ENCODE measurements at places on chromosomes 7 and 10.
A peak's percentile ranks its signal among the peaks of the same experiment; 100 is the strongest.

- ATAC-seq, result no peak
Measured at GRCh38 chr7:18241543-18242231, 214.0 kb upstream of the PRPS1L1 start.

DNA sequence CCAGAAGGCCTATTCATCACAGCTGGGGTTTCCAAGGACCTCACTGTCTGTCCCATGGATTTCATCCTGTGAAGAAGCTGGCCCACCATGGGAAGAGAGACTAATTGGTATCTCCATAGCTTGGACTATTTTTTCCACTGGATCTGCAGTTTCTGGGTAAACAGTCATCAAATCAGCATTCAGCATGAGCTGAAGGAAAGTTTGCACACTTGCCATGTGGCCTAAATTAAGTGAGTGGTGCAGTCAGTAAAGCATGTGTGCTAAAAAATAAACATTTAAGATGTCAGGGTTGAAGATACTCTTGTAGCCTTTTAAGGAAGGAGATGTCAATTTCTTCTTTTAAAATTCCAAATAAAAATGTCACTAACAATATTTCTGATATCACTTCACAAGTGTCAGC lies 381.1 kb upstream of the ZMIZ1 start:
- ATAC-seq, result no peak

- no peak for ATAC-seq
Measured at GRCh38 chr10:128912568-128913311, 554.3 kb upstream of the MGMT start.

DNA sequence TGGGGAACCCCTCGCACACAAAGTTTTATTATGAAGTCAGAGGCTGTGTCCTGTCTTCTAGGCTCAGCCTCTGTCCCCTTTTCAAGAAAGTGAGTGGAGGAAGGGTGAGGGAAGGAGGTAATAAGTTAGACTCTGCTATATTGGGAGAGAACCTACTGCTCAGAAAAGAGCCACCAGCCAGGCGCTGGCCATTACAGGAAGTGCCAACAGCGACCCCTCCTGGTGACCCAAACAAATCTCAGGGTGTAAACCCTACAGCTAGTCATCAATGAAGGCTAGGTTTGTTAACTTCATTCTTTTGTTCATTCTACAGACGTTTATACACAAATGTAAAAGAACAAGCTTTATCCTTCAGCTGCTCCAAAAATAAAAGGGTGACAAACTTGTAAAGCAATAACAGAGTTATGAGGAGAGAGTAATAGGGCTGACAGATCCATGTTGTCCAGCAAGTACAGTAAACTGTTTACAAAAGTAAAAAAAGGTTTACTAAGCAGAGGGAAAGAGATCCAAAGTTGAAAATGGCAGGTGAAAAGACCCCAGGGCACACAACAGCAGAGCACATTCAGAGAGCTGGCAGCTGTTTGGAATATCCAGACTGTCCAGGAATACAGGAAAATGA lies 82.7 kb downstream of the FAM204A start:
- ATAC-seq, result peak; percentile 57

DNA sequence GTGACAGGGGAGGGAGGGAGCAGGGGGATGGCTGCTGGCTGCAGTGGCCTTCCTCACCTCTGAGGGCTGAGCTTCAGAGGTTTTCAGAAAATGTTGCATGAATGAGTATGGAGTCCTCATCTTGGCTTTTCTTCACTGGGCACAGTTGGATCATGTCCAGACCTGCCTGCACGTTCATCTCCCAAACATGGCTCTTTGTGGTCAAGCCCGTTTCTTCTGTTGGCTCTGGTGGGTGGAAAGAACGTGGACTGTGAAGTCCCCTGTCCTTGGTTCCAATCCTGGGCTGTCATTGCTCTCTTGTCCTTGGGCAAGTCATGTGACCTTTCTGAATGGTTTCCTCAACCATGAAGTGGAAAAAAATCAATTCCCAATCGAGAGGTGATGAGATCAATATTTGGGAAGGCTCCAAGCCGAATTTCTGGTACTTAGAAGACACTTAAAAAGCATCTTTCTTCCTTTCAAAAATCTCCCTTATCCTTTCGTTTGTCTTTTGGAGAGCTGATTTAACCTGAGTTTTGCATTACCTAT lies 34.5 kb downstream of the TSPAN14 start:
- ATAC-seq, result no peak

GRCh38 chr7:82049891-82050533 lies 280.2 kb upstream of the HGF start:
- ATAC-seq, result peak; percentile 65

- ATAC-seq, result no peak
Measured at GRCh38 chr7:137434946-137435345, 91.4 kb upstream of the PTN start.

DNA sequence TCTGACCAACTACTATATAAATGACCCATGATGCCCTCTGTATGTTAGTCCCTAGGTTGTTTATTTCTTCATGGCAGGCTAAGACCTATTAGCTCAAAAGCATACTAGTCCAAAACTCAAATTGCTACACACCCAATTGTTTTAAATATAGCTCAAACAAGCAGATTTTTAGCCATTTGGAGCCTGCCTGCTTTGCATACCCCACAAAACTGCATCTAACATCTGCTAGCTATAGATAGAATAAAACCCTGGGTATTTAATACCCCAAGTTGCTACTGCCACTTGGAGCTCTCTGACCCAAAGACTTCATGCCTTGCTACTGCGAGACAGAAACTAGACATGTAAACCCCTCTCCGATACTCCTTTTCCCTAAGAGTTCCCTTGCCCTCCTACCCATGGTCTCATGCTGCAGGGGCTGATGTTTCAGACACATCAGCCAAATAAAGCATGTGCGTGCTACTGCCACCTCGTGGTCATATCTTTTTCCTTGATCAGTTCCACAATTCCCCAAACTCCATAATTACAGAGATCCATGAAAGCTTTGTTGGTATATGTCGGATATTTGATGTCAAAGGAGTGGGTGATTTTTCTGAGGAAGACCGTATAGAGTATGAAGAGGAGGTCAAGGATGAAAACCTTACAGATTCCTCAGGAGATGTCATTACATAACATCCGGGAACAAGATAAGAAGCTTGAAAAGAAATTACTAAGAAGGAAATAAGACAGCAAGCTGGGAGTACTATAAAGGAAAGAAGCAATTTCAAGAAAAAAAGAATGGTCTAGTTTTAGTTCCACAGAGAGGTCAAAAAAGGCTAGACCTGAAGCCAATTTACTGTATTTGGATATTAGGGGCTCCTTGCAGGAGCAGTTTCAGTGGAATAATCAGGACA lies 386.6 kb downstream of the SH2D4B start:
- ATAC-seq, result peak; percentile 25

- ATAC-seq, result no peak
Measured at GRCh38 chr7:70634071-70634470, 497.9 kb upstream of the GALNT17 start.

DNA sequence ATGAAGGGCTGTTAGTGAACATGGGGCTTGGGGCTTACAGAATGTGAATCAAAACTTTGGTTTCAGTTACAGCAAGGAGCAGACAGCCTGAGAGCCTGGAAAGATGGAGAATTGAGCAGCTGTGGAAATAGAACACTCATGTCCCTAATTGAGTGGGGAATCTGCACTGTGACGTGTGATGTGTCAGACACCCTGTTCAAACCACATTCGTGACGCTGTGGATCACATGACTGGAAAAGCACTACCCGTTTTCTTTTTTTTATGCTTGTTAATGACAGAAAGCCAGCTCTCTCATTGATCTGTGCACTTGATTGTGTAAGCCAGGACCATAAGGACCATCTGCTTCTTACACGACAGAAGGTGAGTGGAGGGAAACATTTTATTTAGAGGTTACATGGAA lies 15.1 kb upstream of the TBX20 start:
- ATAC-seq, result no peak

GRCh38 chr7:24216576-24217125 lies 67.3 kb upstream of the NPY start:
- no peak for ATAC-seq

DNA sequence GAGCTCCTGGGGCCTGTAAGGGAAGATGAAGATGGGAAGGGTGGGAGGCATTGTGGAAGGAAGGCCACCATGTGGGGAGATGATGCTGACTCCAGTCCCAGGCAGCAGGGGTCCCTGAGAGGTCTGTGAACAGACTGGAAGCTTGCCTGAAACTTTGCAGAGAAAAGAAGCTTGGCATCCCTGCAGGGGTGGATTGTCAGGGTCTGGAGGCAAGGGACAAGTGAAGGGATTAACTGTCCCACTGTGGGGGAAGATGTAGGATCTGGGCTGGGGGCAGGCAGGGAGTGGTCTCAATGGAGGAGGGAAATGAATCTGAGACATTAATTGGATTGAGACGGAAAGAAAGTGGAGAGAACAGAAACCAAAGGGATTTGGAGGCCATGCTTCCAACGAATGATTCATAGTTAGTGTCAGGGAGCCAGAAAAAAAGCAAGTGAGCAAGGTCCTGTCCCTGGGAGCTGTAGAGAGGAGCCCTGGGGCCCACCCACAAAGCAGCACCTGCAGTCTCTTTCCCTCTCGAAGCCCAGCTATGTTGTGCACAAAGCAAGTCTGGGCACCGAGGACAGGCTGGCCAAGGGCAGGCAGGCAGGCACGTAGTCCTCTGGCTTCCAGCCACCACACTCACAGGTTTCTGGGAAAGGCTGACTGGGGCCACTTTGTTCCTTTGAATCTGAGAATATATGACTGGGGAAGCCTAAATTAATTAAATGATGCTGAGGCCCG lies 4.7 kb upstream of the SLC18A3 start:
- ATAC-seq, result peak; percentile 71

GRCh38 chr7:34612661-34613060 lies 45.4 kb upstream of the NPSR1 start:
- ATAC-seq, result no peak

- ATAC-seq, result no peak
Measured at GRCh38 chr10:3139216-3139910, 33.2 kb downstream of the PITRM1 start.

DNA sequence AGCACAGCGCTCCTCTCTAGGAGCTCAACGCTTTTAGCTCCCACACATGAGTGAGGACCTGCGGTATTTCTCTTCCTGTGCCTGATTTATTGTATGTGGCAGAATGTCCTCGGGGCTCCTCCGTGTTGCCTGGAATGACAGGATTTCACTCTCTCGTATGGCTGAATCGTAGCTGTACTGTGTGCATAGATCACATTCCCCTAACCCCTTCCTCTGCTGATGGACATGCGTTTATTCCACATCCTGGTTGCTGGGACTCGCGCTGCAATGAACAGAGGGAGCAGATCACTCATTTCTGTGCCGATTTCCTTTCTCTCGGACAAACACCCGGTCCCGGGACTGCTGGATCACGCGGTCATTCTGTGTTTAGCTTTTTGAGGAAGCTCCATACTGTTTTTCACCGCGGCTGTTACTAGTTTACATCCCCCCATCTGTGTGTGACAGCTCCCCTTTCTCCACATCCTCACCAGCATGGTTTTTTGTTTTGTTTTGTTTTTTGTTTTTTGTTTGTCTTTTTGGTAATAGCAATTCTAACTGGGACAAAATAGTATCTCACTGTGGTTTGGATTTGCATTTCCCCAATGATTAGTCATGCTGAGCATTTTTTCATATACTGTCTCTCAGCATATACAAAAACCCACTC lies 76.3 kb downstream of the FOXL3 start:
- ATAC-seq, result no peak

- ATAC-seq, result no peak
Measured at GRCh38 chr10:132131581-132132420, 54.9 kb upstream of the DPYSL4 start.

DNA sequence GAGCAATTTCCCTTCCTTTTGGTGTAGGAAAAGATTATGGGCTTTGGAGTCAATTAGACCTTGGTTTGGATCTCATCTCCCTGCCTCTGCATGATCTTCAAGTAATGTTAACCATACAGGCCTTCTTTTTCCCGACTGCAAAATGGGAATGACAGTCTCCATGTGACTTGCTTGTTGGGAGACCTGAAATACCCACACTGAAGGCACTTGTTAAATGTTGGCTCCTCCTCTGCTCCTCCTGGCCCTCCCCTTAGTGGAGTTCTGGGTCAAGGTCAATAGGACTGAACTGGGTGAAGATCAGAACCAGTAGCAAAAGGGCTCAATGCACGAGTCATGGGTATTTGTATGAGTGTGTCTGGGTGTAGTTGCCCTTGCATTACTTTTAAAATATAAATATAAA lies 179.4 kb upstream of the PRR15 start:
- no peak for ATAC-seq

GRCh38 chr10:99531026-99531695 lies 1.6 kb upstream of the NKX2-3 start:
- no peak for ATAC-seq

DNA sequence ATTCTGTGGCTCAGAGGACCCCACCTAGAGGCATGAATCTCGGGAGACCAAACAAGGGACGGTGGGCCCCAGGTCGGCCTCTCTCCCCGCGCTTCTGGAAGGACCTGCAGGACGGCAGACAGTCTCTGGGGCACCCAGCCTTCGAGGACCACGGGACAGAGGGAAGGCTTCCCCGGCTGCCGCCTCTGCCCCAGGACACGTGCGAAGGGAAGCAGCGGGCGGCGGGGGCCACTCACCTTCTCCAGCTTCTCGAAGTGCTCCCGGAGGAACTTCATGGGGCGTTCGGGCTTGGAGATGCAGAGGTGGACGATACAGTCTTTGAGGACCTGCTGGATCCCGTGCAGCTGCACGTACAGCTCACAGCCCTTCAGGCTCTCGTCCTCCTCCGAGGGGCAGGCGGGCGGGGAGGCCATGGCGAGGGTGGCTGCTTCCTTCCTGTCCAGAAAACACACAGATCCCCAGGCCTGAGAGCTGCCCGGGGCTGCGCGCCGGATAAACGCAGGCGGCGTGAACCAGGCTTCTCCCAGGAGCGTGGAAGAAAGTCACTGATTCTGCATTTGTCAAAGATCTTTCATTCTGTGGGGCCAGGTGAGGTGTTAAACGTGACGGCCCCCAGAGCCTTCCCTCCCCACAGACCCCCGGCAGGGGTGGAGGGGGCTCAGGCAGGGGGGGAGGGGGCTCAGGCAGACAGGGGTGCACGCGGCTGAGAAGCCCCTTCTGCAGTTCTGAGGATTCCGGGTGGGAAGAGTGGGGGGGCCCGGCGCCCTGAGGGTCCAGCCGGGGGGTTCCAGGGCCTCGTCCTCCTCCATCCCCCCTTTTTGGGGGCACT lies 15.2 kb upstream of the DNAAF5 start:
- no peak for ATAC-seq

DNA sequence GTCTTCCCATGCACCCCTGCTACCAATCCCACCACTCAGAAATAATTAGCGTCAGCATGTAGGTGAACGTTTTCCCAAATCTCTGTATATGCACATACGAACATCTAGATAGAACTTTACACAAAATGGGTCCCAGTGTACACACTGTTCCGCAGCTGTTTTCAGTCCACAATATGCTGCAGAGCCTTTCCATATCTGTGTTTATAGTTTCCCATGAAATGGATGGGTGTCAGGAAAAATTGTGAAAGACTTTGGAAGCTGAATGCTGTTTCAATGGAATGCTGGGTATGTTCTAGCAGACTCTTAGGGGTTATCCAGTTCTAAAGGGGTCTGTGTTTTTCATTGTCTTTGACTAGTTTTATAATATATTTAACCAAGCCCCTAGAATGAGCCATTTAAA lies 13.8 kb downstream of the GRK5 start:
- ATAC-seq, result no peak

- ATAC-seq, result no peak
Measured at GRCh38 chr7:80542398-80542797, 30.5 kb upstream of the GNAT3 start.

All from esophagus mucosa (tissue), 1 donor.